ENCODE measurements at places on chromosomes 16 and 17. TPM values are rescaled to one million over a fixed set of nuclear protein-coding genes. Genes with fewer than 3 reads are reported as not detected.
A peak's percentile ranks its signal among the peaks of the same experiment; 100 is the strongest.

DNA sequence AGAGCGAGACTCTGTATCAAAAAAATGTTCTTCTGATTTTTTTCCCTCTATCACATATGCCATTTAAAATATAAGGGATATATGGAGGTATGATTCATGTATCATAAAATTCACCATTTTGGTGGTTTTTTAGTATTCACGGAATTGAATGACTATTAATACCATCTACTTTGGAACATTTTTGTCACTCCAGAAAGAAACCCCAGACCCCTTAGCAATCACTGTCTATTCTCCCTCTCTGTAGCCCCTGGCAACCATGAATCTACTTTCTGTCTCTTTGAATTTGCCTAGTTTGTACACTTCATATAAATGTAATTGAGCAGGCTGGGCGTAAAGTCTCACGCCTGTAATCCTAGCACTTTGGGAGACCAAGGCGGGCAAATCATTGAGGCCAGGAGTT, 75.9 kb downstream of the PRKCA start:
- H3K4me1 ChIP-seq: peaks cover 67% of the 10 kb centered on the region
- no peak overlapping the region for H3K4me3 ChIP-seq
- no peaks in the 10 kb centered on the region for H3K27me3 ChIP-seq
- H3K27ac ChIP-seq: no peak overlapping the region

DNA sequence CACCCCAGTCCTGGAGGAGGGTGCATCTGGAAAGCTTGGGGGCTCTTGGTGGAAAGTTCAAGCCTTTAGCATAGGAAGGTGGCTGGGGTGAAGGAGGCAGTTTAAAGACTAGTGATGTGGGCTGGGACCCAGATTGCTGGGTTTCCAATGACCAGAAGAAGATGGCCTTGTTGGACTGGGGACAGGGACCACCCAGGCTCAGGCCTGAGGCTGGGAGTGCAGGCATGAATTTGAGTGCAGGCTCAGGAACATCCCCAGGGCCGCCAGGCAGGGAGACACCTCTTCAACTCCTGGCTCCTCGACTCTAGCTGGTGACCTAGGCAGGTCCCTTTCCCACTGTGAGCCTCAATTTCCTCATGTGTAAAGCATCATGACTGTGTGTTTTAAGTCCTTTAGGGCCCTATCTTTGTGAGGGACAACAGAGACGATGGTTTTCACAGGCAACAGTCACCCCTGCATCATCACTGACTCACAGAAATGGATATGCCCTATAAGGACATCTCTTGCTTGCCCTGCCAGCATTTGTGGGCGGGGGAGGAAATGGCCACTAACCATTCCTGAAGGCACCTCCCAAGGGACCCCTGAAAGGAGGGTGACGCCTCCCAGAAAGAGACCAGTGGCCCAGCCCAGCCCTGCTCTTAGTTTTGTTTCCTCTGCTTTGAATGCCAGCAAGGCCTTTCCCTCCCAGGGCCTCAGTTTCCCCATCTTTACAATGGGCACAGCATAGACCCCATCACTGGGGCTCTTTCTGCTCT, 11.1 kb downstream of the NLRC5 start:
- H3K27ac ChIP-seq: peak overlapping the region; percentile 98
- H3K36me3 ChIP-seq: peaks cover 61% of the 10 kb centered on the region
- H3K4me3 ChIP-seq: peak overlapping the region; percentile 59
- DNase-seq: peak; percentile 82
- peaks cover 92% of the 10 kb centered on the region for H3K4me1 ChIP-seq
- H3K27me3 ChIP-seq: no peaks in the 10 kb centered on the region

GRCh38 chr16:87528690-87529579, 36.1 kb upstream of the ZCCHC14 start:
- H3K27me3 ChIP-seq: peaks cover 28% of the 10 kb centered on the region
- H3K36me3 ChIP-seq: peaks cover 2% of the 10 kb centered on the region
- no peak overlapping the region for H3K27ac ChIP-seq
- no peak for DNase-seq
- H3K4me3 ChIP-seq: no peak overlapping the region

Gene ZNF624
- 3.7 TPM for total RNA-seq

DNA sequence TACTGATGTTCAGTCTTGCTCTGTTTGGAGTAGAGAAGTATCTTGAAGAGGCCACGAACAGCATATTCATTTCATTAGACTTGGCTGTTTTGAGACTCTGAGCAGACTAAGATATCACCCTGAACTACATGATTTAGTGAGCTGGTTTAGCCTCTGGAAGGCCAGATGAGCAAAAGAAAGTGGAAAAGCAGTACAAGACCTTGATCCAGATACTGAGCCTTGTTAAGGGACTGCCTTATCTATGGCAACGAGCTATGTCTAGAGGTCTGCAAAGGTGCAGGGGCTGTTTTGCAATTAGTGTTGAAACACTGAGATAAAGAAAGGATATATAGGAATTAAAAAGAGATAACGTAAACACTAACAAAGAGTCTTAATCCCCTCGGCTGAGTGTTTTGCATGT, 231.4 kb downstream of the IRX3 start:
- no peaks in the 10 kb centered on the region for H3K27me3 ChIP-seq
- no peaks in the 10 kb centered on the region for H3K4me1 ChIP-seq
- no peak overlapping the region for H3K4me3 ChIP-seq
- H3K27ac ChIP-seq: no peak overlapping the region

DNA sequence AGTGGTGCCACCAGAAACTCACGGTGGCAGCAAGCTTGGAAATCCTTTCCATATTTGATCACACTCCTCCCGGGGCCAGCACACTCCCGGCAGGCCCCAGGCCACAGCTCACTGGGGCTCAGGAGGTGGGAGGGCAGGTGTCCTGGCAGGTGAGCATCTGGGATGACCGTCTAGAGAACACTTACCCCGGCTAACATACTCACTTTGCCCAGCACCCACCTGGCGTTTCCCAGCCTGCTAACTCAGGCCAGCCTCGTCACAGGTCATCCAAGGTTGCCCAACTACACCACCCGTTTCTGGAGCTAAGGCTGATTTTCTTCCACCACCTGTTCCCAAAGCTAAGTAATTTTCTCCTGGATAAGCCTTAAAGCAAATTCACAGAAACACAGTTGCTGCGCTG, 24.9 kb downstream of the FBXO31 start:
- H3K27ac ChIP-seq: no peak overlapping the region
- peaks cover 28% of the 10 kb centered on the region for H3K36me3 ChIP-seq
- H3K27me3 ChIP-seq: no peaks in the 10 kb centered on the region
